ENCODE measurements at places on chromosomes 2 and 18.
A peak's percentile ranks its signal among the peaks of the same experiment; 100 is the strongest.

- DNase-seq = peak; percentile 25
These were observed 4.4 kb upstream of the RMC1 start for GRCh38 chr18:23498877-23499276.

DNA sequence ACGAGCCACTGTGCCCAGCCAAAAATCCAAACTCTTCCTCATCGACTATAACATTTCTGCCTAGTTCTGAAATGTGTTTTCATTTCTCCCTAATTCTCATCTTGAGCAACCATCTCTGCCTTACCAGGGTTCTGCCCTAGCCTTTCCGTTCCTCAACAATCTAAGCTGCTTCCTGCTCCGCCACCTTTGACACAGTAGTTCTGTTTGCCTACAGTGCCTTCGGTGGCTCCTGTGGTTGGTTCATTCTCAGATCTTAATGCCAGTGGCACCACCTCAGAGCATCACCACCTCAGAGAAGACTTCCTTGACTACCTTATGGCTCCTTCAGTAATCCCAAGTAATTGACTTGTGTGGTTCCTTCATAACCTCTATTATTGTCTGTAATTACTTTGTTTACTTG is 3.8 kb downstream of the SOCS6 start:
- no peak for DNase-seq

GRCh38 chr18:60092073-60092472 is 192.3 kb downstream of the PMAIP1 start:
- DNase-seq = no peak

- DNase-seq = peak; percentile 5
These were observed 109.6 kb upstream of the CYRIA start for GRCh38 chr2:16774980-16775898.

GRCh38 chr2:584863-585823 is 92.1 kb downstream of the TMEM18 start:
- no peak for DNase-seq

DNA sequence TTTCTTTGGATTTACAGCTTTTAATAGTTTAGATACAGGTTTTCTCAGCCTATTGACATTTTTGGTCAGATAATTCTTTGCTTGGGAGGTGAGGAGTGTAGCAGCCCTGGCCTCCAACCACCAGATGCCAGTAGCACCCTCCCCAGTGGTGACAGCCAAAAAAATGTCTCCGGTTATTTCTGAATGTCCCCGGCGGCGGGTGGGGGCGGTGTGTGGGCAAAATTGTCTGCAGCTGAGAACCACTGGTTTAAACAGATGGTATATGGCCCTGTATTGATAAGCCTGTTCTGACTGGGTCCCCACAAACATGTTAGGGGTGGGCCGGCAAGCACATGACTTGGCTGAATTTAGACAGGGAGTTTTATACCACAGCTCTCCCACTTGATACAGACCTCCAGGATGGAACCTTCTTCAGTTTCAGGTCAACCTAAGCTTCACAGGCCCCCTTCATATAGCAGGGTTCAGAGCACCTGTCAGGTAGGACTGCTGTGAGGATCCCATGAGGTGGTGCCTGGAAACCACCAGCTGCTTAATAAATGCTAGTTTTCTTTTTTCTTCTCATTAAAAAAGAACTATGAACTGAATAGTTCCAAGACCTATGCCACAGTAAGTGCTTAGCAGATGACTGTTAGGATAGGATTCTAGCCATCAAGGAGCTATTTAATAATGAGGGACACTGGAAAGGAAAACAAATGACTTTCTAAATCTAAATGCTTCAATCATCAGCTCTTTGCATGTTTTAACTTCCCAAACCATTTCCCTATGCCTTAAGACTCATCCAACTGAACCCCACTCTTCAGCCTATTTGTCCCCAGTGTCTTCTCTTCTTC is 18.1 kb downstream of the LPIN2 start:
- DNase-seq = no peak

DNA sequence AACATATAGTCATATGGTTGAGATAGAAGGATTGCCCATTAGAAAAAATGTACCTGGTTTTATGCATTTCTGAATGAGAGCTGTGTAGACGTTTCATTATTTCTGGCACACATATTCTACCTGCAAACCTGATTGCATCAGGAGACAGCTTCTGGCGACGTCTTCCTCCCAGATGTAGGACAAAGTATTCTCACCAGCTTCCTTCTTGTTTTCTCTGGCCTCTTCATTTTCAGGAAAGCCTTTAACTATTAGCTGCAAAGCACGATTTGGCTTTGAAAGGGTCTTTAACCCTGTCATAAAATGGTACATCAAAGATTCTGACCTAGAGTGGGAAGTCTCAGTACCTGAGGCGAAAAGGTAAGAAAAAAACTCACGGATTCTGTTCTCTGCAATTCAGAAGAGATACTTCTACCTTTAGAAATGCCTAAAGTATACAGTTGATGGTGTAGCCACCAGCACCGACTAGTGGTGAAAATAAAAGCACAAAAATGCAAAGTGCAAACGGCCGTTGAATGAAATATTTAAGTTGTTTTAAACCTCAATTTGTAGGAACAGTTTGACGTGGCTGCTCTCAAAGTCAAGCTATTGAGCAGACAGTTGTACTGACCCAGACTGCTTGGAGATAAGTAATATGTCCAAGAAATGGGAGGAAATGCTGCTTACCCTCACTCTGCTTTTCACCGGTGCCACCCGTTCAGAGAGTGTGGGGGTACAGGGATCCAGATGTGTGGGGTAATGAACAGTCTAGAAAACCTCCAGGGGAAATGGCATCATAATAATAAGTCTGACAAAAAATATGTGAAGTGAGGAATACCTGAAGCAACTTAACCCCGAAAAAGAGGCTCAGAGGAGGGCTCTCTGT is 20.2 kb downstream of the IL18RAP start:
- DNase-seq = no peak

DNA sequence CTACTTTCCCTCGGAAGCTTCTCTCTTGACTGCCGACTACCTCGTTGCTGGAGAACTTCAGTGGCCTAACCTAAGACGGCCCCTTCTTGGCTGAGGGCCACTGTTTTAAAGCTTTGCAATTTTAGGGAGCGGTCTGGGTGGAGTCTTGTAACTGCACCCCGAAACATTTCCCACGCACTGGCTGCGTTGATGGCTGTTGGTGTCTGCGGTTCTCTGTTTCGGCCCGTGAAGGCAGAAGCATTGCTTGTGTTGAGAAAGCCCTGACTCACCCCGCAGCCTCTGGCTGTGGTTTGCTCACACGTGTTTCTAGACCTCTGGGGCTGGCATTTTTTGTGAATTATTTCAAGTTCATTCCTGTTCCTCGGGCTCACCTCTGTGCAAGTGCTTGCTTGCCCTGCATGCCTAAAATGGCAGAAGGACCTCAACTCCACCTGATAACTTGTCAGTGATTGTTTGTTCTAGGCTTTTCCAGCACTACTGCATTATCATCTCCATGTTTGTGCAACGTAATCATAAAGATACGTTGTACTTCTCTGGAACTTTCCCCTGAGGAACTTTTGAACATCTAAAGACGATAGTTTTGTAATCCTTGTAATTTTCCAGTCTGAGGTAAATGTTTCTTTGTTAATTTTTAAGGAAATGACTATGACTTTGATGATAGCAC is 94.2 kb upstream of the DLX2 start:
- no peak for DNase-seq

DNA sequence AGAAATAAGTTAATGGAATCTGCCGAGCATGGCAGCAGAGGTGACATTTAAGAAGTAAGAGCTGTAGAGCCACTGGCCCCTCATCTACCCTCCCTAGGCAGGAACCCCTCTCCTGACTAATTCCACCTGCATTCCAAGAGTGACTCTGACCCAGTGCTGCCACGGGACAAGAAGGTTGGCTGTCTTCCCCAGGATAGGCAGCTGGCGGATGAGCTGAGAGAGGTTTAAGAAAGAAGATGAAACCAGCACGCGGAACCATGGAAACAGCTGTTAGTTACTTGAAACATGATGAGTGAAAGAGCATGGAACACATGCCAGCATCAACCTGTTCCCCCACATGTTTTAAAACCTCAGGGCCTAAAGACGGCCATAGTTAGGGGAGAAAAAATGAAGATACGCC is 74.1 kb downstream of the RND3 start:
- DNase-seq = no peak

DNA sequence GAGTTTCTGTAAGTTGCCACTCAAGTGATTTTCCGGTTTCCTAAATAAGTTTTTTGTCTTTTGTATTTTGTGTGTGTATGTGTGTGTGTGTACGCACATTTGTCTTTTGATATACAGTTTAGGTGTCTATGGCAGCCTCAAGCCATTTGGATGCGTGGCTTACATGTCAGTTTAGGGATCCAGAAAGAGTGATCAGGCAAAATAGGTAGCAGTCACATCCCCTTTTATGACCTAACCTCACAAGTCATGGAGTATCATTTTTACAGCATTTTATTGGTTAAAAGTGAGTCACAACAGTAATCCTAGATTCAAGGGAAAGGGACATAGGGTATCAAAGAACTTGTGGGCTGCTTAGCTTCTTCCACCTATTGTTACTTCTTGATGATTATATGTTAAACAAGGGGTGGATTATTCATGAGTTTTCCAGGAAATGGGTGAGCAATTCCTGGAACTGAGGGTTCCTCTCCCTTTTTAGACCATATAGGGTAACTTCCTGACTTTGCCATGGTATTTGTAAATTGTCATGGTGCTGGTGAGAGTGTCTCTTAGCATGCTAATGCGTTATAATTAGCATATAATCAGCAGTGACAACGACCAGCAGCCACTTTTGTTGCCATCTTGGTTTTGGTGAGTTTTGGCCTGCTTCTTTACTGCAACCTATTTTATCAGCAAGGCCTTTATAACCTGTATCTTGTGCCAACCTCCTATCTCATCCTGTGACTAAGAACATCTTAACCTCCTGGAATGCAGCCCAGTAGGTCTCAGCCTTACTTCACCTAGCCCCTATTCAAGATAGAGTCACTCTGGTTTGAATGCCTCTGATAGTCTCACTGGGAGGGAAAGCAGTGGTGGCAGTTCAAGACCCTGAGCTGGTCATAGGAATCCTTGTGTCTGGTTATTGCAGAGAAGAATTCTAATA is 8.6 kb upstream of the SOCS6 start:
- no peak for DNase-seq

- no peak for DNase-seq
These were observed 106.9 kb upstream of the OTOS start for GRCh38 chr2:240247241-240247867.

DNA sequence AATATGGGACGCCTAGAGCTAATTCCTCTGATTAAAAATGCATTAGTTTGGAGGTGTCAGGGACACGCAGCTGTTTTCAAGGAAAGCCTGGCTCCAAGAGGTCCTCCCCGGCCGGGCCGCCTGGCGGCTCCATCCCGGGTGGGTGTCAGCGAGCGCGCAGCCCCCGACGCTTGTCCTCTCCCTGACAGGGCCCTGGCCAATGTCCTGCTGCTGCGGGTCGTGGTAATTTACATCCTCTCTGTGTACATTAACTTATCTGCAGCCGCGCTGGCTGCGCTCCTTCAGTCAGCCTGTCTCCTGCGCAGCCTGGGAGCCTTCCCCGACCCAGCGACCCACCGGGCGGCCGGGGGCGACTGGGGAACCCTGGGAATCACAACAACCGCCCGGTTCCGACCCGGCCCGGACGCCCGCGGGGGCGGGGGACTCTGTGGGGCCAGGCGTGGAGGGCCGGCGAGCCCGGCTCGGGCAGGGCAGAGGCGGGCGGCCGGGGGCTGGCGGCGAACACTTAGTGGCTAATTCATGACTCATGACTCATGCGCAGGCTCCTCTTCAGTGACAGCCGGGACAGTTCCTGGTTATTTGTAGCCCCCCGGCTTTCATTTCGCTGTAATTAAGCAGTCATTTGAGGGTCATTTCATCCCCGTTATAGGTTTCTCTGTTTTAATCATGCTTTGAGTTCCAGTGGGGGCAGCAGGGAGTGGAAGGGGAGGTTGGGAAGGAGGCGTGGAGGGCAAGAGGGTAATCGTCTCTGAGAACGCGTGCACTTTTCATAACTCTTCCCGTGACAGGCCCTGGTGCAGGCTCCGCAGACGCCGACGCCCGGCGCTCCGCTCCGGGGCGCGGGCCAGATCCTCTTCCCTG is 141.9 kb upstream of the CTAGE1 start:
- DNase-seq = no peak

GRCh38 chr2:200640901-200641300 is 55.1 kb downstream of the AOX1 start:
- no peak for DNase-seq

- DNase-seq = no peak
These were observed 120.0 kb downstream of the DYM start for GRCh38 chr18:49340446-49340845.

- no peak for DNase-seq
These were observed 25.5 kb upstream of the STAT4 start for GRCh38 chr2:191176305-191176704.

- DNase-seq = no peak
These were observed 126.5 kb downstream of the LPIN1 start for GRCh38 chr2:11872948-11873269.

- no peak for DNase-seq
These were observed 75.4 kb downstream of the VRK2 start for GRCh38 chr2:58122040-58122439.

- DNase-seq = no peak
These were observed 34.8 kb upstream of the HNMT start for GRCh38 chr2:137929519-137929916.

DNA sequence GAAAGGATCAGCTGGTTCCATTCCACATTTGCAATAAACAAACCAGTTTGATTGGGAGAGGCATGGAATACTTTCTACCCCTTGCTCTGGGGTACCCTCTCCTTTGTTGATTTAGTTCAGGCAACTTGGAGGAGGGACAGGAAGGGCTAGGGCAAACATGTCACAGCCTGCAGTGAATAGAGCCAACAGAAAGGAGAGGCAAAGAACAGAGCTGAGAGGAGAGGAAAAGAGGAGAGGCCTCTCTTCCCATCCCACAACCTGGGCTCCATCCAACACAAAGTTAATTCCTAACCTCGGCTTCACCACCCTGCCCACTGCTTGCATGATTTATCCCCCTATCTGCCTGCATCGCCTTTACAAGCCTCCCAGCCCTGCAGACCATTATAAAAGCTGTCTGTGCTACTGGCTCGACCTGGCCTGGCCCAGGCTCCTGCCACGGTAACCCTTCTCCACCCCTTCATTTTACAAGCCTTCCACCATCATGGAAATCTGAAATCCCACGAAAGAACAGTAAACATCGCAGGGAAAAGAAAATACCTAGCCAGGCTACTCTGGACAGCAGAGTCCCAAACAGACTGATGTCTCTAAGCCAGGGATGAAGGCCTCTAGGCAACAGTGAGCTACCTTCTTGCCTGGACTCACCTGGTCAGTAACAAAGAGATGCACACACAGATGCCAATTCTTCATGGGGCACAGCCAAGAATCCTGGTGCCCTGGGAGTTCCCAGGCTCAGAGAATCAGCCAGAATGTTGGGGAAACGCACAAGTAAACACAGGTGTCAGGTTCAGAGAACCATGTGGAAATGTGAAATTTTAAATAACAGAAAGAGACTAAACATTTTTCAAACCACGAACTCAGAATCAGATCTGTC is 43.6 kb downstream of the NHEJ1 start:
- DNase-seq = no peak

- DNase-seq = no peak
These were observed 75.5 kb upstream of the TXNDC2 start for GRCh38 chr18:9810299-9810698.

DNA sequence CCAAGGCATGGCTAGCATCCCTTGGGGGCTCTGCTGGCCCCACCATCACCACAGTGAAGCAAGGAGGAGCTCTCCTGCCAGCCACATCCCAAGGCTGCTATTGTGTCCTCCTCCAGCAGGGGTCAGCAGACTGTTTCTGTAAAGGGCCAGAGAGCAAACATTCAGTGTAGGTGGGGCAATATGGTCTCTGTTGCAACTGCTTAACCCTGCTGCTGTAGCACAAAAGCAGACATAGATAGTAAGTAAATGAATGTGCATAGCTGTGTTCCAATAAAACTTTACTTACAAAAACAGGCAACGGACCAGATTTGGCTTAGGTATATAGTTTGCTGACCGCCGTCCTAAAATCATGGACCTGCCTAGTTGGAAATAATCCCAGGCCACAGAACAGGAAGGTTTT is 36.4 kb upstream of the ZBTB7C start:
- peak; percentile 39 for DNase-seq

All from DMS153 (cell line).